AG04450 (cell line): ENCODE measurements at places on chromosomes 13 and 19.

DNA sequence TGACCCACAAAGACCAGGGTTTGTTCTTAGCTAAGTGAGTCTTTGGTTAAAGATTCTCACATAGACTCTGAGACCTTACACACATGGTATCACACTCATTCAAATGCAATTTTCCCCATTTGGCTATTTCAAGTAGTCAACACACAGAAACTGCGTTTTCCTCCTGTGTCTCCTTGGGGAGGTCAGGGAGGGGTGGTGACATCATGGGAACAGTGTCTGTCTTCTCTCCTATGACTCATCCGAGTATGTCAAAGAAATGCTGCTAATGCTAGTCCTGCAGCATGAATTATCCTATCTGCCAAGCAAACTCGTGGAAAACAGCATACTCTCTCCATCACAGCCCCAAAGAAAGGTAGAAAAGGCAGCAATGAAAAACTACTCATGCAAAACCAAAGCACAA lies 100.2 kb downstream of the ENOX1 start:
- DNase-seq, result peak; percentile 49

DNA sequence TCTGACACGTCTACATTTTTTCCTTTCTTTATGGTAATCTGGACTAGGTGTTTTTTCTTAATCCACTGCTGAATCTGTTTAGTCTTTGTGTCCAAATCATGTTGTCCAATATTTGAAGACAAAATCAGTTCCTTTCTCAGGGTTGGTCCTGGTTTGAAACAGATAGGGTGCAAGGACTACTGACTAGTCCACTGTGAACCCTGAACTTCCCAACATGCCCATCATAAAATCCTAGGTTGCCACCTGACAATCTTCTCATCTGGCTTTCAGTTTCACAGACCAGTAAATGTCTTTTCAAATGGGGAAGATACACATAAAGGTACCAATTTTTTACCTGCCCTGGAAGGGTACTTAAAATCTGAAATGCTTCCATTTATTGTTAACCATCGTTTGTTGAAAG lies 12.7 kb downstream of the GTF3A start:
- DNase-seq, result no peak

DNA sequence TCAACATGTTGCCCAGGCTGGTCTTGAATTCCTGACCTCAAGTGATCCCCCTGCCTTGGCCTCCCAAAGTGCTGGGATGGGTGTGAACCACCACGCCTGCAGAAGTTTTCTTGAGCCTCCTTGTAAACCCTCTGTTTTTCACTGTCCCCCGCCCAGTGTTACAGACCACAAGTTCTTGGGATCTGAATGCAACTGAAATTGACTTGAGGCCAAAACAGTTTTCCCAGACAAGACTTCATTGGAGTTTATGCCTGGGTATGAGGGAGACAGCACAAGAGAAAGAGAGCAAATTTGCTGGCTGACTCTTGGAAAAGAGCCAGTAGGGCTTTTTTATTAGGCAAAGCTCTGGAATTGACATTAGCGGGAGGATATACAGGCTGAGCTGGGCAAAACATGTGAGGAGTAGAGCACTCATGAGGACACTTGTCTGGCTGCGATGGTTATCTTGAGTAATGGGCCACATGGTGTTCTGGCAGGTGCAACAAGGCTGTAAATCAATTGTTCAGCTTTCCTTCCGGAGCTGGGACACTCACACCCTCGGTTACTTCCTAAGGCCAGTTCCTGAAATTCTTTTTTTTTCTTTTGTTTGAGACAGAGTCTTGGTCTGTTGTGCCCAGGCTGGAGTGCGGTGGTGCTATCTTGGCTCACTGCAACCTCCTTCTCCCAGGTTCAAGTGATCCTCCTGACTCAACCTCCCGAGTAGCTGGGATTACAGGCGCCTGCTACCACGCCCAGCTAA lies 12.7 kb upstream of the HNRNPL start:
- no peak for DNase-seq

GRCh38 chr13:38538422-38538821 lies 148.5 kb upstream of the FREM2 start:
- DNase-seq, result no peak

DNA sequence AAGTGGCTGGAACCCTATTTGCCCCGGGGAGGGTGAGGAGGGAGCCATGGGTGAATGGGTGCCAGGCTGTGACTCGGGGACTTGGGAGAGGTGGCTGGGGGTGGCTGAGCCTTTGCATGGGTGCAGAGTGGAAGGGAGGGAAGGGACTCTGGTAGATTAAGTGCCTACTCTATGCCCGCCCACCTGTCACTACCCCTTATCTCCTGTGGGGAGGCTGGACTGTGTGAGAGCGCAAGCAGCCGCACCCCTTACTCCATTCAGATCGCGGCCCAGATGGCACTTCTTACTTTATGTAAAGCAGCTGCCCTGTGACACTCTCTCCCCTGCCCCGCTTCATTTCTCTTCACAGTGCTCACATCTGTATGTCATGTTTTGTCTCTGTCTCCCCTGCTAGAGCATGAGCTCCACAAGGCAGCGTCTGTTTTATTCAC lies 2.9 kb downstream of the KASH5 start:
- DNase-seq, result no peak

- no peak for DNase-seq
Observed at GRCh38 chr13:63190742-63191141, 1775.1 kb upstream of the PCDH20 start.
